ENCODE measurements at places on chromosomes 1 and 21.
A peak's percentile ranks its signal among the peaks of the same experiment; 100 is the strongest.

- peak; percentile 36 for DNase-seq
Measured at GRCh38 chr1:204367956-204368355, 8.2 kb upstream of the PLEKHA6 start.

DNA sequence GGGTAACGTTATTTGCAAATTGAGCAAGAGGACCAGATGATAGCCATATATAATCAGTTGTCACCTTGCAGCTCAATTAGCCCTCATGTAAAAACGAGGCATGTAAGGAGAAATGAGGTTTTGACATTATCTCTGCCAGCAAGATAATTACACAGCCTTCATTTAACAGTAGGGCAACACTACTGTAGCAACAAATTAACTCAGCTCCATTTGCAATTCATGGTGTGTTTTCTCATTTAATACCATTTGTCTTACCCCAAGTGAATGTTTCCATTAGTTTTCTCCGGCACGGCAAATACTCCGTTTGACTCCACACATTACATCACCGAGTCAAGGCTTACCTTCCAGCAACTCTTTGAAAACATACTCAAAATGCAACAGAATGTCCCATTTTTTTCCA is 66.7 kb downstream of the GPATCH2 start:
- DNase-seq: no peak

- no peak for DNase-seq
Measured at GRCh38 chr1:247112479-247112781, 8.3 kb upstream of the ZNF669 start.

GRCh38 chr1:34034036-34034435 is 131.0 kb downstream of the CSMD2 start:
- no peak for DNase-seq

DNA sequence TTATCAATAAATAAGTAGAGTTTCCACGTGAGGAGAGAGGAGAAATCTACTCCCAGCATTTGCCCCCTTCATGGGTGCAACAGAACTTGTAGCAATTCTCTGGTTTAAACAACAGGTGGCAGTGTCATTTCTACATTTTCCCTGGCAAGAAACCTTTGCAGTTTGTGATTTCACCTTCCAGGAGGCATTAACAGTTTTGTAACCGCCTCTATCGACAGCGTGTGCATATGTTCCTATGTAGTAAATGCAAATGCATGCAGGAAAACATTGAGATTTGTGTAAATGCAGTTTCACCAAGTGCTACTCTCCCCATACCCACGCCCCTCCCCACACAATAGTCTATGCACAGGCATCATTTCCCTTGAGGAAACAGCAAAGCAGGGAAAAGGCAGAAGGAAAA is 494.7 kb downstream of the SMYD3 start:
- DNase-seq: peak; percentile 59

DNA sequence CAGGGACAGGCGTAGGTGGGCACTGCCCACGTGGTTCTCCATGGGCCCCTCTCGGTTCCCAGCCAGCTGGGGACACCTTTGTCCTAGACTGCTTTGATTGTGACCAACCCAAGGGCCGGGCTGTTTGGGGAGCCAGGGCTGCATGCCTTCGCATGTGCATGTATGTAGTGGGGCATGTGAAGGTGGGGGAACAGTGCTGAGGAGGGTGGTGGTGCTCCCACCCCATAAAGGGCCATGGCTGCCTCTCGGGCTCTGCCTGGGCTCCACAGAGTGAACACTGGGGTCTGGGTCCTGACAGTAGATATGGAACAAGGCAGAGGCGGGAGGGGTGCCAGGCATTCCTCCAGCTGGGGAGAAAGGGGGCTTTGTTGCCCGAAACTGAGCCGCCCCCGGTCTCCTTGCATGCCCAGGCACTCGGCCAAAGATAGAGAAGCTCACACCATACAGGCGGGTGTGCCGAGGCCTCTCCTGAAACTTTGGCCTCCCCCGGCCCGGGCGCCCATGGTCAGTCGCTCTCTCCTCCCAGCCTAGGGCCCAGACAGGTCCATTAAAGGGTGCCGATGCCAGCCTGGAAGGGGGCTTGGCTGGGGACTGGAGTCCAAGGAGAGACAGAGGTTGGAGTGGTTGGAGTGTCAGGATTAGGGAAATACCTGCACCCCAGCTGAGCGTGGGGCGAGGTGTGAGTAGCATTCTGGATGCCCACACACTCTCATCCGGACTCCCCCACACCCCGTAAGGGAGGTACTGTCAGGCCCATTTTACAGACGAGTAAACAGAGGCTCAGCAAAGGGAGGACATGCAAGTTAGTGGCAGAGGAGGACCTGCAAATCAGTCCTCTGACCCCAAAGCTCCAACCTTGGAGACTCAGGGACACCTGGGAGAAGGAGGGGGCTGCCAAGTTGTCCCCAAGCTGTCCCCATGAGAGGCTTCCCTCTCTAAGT is 41.1 kb downstream of the EPHA2 start:
- no peak for DNase-seq

- DNase-seq: no peak
Measured at GRCh38 chr21:37373539-37373938, 7.0 kb downstream of the DYRK1A start.

DNA sequence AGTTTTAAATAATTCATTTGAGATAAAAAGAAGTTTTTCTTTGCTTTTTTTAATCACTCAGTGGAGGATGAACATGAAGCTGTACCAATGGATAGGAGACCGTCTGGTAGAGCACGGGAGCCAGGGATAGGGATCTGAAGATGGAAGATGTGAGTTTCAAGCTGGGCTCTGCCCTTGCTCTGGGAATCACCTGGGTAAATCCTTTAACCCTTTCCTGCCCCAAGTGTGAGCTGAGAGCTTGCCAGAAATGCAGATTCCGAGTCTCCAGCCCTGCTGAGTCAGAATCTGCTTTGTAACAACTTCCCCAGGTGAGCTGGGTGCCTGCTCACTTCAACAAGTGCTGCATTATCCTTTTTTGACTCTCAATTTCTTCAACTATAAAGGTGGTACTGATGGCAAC is 44.1 kb downstream of the ERG start:
- no peak for DNase-seq

DNA sequence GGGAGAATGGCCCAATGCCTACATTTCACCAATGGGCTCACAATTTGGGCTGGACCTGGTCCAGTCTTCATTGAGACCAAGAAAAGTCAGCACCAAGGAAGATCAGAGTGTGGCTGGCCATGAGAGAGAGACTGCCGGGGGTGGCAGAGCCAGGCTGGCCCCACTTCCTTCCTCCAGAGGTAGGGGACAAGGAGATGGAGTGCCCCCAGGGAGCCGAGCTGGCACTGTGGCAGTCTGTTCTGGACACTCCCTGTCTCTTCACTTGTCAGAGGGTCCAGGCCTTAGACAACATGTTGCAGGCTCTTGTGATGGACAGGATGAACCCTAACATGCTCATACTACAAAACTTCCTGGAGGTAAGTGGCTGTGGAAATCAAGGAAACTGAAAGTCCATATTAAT is 27.7 kb downstream of the INAVA start:
- no peak for DNase-seq

- DNase-seq: no peak
Measured at GRCh38 chr1:8551057-8551456, 233.1 kb downstream of the SLC45A1 start.

GRCh38 chr1:82377201-82377884 is 576.6 kb downstream of the ADGRL2 start:
- DNase-seq: no peak

DNA sequence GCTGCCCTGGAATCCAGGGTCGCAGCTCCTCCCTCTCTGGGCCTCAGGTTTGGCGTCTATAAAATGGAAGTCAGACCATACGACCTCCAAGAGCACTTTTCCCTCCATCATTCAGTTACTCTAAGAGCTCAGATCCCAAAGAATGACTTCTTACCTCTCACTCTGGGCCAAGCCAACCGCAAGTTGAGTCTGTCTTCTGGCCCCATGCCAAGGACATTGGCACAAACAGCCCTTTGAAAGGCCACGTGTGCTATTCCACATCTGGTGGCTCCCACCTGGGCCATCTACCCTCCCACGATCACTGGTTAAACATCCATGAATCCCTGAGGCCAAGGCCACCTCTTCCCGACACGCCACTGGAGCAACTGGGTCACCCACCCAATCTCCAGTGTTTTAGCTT is 12.4 kb downstream of the SLC2A7 start:
- DNase-seq: no peak

DNA sequence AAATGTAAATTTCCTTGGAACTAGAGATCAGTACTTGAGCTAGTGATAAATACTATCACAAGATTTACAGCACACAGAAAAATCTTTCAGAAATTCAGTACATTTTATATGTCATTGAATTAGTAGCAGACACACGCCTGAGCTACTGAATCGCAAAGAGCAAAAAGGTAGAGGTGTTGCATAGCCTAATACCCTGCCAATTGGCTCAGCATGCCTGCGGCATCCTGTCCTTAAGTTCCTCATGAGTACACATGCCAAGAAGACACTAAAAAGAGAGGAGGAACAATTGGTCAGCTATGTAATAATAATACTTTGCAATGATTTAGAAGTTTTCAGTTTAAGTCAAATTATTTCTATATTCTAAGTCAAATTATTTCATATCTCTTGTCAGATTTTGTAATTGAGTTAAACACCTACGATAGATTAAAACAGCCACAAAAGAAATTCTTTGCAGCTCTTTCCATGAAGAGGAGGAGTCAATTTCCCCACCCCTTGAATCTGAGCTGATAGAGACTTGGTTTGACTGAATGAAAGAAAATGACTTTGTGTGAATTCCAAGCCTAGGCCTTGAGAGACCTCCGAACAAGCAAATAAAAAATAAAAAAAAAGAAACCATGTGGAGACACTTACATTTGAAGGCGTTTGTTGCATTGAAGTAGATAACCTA is 36.2 kb upstream of the PKN2 start:
- DNase-seq: no peak

- DNase-seq: peak; percentile 42
Measured at GRCh38 chr1:15797614-15798390, 9.6 kb downstream of the UQCRHL start.

DNA sequence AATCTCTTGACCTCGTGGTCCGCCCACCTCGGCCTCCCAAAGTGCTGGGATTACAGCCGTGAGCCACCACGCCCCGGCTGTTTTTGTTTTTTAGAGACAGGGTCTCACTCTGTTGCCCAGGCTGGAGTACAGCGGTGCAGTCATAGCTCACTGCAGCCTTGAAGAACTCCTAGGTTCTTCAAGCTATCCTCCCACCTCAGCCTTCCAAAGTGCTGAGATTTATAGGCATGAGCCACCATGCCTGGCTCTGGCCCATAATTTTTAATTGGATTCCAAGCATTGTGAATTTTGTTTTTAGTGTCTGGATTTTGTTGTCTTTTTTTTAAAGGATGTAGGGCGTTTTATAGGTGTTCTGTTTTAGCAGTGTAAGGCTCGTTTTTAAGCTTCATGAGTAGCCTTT is 28.6 kb upstream of the TXLNA start:
- DNase-seq: peak; percentile 42

- no peak for DNase-seq
Measured at GRCh38 chr21:31395791-31396190, 51.7 kb upstream of the TIAM1 start.

DNA sequence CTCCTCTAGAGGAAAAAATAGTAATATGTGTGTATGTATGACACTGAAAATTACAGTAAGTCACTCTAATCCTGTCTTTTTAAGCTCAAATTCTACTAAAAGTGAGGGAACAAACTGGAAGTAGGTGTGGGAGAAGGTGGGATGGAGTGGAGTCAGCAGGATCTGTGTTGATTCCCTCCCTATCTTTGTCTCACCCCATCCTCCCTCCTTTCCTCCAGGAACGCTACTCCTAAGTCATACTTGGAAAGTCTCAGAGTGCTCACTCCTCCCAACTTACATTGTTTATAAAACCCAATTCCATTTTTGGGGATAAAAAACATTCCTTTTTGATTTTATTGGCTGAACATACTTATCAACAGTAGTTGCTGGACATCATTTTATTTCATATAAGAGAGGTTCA is 14.9 kb upstream of the NUP133 start:
- DNase-seq: no peak

DNA sequence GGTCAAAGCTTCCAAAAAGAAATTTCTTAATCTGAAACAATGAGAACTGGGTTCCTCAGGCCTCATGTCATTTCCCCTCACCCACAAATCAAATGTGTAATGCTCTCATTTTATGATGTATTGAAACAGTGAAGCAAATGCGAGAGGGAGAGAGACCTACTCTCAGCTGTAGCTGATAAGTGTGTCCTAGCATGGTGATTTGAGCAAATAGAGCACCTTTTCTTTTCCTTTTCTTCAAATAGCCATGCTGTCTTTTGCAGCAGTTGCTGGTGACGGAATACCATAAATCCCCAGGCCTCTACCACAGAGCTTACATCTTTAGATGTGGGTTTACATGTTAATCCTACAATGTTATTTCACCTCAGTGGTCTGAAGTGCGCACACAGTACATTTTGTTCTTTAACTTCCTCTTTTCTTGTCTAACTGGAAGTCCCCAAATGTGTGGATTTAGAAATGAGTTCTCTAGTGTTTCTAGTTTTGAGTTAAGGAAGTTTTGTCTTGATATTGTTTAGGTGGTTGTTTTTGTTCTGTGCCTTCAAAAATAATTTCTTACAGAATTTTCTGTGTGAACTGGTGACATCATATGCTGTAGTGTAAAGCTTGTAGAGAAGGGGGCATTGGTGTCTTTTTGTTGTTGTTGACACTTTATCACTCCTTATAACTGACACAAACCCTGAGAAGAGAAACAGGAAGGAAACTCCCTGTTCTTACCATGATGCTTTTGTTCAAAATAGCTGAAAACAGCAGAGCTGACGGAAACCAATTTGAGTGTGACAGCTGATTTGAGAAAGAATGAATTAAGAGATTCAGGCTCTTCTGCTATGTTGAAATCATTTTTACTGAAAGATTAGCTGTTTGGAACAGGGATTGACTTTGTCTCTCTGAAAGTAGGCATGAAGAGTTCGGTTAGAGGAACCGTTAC is 12.2 kb downstream of the SMAP2 start:
- no peak for DNase-seq

GRCh38 chr1:116824631-116825206 is 70.5 kb downstream of the CD2 start:
- no peak for DNase-seq

DNA sequence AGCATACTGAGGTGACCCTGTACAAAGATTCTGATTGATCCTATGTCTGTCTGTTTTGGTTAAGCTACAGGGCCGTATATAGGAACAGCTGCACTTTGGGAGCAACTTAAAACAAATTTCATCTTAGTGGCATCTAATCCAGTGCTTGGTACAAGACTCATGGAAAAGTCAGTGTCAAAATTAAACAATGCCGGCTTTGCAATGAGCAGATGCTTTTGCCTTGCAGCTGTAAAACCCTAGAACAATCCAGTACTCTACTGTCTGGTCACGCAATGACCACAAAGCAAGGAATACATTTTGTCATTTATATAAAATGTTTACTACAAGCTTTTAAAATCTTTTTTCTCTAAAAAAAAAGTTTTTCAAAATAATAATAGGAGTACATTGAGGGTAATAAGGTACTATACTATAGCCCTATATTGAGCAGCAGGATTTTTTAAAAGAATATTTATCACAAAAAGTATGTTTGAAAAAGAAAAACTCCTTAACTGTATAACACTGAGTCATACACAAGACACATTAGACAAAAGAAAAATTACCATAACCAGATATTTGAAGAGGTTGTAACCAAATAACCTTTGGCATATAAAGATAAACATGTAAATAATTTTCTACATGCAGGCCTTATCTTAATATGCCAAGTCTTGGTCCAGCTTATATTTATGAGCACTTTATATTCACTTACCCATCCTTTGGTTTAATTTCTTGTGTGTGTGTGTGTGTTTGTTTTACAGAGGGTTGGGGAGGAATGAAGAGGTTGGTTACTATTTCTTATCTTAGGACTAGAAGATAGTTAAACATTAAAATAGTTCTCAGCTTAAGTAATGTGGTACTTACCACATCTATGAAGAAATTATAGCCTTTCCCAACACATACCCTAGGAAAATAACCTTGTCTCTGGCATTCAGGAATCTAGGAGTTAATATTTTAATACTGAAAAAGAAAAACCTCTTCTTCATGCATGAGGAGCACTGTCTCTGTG is 262.3 kb downstream of the FAF1 start:
- peak; percentile 0 for DNase-seq
